ENCODE measurements at places on chromosomes 5 and 9.

DNA sequence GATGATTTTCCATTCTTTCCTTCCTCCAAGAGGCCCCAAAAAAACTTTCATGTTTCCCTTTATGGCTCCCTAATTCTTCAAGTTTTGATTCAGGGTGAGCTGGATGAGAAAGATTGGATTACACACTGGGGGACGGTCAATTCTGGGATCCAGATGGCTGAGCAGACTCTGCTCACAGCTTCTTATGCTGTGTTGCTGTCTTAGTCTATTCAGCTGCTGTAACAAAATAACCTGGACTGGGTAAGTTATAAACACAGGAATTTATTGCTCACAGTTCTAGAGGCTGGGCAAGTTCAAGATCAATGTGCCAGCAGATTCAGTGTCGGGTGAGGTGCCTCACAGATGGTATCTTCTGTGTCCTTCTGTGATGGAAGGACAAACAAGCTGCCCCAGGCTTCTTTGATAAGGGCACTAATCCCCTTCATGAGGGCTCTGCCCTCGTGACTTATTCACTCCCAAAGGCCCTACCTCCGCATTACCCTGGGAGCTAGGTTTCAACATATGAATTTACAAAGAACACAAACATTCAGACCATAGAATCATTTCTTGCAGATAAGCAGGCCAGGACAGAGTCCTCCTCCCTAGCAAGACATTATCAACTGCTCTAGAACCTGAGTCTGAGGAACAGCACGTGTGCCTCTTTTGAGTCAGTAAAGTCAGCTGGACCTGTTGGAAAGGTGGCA is 23.1 kb upstream of the SMAD5 start:
- DNase-seq = no peak

- no peak for DNase-seq
Observed at GRCh38 chr5:154221371-154221896, 30.9 kb downstream of the GALNT10 start.

DNA sequence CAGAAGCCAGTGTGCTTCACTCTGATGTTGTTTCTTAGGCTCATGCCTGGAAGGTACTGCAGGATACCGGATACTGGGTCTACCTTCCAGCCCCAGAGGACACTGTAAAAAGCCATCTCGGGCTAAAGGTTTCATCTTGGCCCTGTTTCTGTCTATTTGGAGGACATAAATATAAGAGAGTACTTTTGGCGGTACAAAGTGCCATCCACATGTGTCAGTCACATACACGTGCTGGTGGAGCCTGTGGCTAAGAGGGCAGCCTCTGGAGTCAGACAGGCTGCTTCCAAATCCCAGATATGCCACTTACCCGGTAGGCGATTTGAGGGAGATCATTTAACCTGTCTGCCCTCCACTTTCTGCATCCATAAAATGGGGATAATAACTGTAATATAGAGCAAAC is 160.4 kb downstream of the NR3C1 start:
- DNase-seq = no peak

- no peak for DNase-seq
Observed at GRCh38 chr5:75509546-75509945, 1.9 kb downstream of the CERT1 start.

DNA sequence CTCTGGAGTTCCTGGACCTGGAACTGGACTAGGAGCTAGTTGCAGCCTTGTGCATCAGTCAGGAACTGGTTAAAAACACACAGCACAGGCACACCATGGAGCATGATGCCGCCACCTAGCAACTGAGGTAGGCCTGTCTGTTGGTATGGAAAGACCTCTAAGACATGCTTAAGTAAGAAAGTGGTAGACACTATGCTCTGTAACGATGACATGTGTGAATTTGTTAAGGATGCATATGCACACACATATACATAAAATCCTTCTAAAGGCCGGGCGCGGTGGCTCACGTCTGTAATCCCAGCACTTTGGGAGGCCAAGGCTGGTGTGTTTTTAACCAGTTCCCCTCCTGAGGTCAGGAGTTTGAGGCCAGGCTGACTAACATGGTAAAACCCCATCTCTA is 136.9 kb upstream of the RASEF start:
- no peak for DNase-seq

DNA sequence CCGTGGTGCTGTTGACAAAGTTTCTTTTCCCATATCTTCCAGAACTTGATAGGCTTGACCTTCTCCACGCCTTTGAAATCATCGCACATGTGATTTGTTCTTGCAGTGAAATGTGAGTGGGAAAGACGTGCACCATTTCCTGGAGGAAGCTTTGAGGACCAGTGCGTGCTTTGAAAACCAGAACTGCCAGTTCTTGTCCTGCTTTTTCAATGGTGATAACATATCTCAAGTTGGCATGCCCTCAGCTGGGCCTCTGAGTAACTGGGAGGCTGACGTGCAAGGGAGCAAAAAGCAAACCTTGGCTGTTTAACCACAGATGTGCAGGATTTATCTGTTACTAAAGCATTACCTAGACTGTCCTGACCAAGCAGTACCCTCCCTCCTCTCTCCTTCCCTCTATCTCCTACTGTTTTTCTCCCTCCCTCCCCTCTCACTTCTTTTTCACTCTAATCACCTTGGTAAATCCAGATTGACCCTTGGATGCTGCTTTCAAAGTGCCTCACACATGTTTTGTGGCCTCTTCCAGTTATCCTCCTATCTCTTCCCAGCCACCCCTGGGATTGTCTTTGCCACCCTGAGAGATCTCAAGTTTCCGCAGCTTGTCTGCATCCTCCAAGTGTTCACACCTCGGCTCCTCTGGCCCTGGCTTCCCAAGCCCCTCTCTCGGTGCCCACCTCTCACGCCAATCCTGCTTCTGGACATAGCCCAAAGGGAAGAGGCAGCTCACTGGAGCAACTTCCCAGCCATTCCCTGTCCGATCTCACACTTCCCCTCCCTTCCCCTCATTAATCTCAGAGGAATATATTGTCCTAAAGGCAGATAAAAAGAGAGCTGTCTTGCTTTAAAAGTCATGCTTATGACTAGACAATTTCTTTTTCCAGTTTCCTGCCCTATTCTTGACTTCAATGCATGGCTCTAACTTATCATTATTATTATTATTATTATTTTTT is 198.3 kb downstream of the ERCC6L2 start:
- no peak for DNase-seq

DNA sequence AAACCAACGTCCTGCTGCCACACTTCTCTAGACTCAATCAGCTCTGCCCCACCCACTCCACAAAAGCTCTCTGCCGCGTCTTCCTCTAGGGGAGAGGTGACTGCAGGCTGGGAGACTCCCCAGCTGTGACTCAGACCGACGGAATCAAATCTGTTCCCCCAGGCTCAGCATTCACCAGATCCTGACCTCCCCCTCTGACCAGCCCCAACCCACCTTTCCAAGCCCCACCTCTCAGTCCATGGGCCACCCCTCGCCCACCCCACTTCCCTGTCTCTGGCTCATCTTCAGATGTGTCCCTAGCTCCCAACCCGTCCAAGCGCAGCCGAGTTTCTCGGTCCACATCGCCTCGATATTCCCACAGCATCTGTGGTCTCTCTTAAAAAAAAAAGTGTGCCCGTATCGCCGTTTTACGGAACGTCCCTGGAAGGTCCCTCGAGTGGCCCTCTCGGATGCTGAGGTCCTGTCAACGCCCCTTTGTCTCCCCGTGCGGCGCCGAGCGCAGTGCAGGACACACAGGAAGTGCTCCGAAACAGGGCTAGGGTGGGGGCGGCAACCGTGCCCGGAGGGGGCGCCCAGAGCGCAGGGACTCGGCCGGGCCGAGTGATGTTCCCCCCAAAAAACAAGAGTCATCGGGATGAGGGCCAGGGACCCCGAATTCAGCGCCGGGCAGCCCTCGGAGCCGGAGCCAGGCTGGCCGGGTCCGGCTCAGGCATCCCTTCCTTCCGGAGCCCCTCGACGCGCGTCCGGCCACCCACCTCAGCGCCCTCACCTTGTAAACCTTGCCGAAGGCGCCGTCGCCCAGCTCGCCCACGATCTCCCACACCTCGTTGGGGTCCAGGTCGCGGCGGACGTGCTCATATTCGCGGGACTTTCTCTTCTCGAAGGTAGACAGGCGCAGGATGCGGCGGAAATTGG is 649 bp downstream of the STK10 start:
- DNase-seq = no peak
